ENCODE measurements at places on chromosomes 2 and 18. TPM values are rescaled to one million over a fixed set of nuclear protein-coding genes. Genes with fewer than 3 reads are reported as not detected.

The DYNAP gene
- total RNA-seq, result not detected

The TRABD2A gene
- 5.7 TPM for total RNA-seq

The SLC11A1 gene
- total RNA-seq, result not detected

The ICA1L gene
- total RNA-seq, result 8.1 TPM

The UBXN2A gene
- 17.2 TPM for total RNA-seq

Measured in GM23248 (cell line).